ENCODE measurements at places on chromosomes 1 and 21. TPM values are rescaled to one million over a fixed set of nuclear protein-coding genes. Genes with fewer than 3 reads are reported as not detected.

DNA sequence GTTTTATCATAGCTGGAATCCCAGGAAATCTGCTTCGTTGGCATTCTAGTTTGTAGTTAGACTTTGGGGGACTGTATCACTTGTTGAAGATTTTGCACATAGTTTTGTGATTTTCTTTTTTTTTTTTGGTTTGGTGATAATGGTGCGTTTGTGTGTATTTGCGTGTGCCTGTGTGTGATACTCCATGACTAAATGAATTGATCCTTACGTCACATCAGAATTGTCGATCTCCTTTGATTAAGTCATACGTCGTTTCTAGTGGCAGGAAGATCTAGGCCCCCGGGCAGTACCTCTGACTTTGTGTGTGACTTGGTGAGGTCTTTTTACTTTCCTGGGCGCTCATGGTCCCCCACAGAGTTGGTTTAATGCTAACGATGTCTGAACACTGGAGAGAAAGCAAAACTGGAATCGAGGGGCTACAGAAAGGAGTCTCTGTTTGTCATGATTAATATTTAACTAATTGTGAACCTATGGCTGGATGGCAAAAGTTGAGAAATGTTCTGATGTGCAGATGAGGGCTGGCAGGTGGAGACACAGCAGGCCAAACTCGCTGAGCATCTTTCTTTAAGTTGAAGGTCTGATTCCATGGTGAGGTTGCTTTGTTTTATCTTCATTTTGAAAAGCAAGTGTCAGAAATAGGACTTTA, 2.4 kb downstream of the RASSF5 start:
- no peak for DNase-seq

- DNase-seq = no peak
Measured at GRCh38 chr1:148290881-148291280, 138.8 kb upstream of the NBPF11 start.

DNA sequence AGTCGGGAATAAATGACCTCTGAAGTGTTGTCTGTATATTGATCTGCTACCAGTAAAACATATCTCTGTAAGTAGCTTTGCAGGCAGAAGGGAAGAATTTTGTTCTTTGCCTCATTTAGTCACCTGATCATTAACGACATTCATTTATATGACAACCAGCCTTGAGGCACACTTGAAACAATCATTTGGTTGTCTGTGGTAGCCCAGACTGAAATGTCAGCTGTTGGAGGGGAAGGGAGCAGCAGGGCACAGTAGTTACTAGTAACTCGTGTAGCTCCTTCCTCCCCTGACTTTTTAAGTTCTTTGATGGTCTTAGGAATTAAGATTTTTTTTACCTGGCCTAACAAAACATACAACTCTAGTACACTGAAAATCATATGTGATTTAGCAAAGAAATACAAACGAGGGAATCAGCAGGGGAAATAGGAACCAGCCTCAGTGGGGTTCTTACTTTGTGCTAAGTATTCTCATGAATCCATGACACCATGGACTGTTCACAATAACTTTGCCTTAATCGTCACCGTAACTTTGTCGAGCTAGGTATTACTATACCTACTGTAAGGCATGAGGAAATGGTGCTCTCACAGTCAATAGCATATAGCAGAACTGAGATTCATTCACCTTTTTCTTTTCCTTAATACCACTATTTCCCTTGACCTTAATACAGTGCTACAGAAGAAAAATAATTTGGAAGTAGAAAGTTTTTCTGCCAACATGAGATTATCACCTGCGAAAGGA, 6.4 kb downstream of the IL12RB2 start:
- no peak for DNase-seq

- no peak for DNase-seq
Measured at GRCh38 chr1:34711485-34711884, 43.4 kb upstream of the GJB5 start.

NAXE gene
- 176 TPM for total RNA-seq

GRCh38 chr1:106523497-106523896, 533.0 kb upstream of the PRMT6 start:
- DNase-seq = no peak

SLFNL1 gene
- 0.44 TPM for total RNA-seq

DNA sequence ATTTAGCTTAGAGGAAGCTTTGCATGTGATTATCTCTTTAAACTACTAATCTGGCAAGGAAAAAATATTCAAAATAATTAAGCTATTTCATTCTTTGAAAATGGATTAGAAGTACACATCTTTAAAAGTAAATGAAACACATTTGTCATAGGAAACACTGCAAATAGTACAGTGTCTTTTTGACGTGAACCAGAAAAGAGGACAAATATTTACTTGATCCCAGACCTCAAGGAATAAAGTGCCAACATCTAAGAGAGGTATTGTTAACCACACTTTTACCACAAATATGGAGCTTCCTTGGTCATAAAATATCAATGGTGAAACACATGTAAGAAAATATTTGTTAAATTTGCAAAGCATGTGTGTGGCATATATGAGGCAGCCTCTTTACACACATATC, 159.9 kb downstream of the SNX7 start:
- DNase-seq = no peak

All from thyroid gland (tissue), 4 donors.